Stimulated activated CD4-positive, alpha-beta T cell treated with anti-CD3 and anti-CD28 coated beads, Interleukin-12 subunit alpha, Interleukin-12 subunit beta, amount 100 ng/mL, for 24 hours (primary cell): ENCODE measurements at places on chromosomes 4 and X.
A peak's percentile ranks its signal among the peaks of the same experiment; 100 is the strongest.

DNA sequence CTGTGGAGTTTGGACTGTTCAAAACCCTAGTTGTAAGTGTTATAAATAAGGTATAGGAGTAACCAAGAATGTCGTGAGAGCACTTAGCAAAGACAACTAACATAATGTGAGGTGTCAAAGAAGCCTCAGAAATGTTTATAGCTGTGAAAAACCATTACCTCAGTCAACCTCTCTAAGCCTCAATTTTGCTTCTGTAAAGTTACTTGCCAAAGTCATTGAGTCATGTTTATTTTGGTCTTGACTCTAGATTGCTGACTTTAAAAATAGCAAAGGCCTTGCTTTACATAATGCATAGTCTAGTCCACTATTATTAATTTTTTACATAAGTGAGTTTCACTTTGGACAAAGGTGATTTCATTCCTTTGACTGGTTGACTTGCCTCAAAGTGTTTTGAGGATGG, 257.6 kb upstream of the CXXC4 start:
- DNase-seq, result no peak

DNA sequence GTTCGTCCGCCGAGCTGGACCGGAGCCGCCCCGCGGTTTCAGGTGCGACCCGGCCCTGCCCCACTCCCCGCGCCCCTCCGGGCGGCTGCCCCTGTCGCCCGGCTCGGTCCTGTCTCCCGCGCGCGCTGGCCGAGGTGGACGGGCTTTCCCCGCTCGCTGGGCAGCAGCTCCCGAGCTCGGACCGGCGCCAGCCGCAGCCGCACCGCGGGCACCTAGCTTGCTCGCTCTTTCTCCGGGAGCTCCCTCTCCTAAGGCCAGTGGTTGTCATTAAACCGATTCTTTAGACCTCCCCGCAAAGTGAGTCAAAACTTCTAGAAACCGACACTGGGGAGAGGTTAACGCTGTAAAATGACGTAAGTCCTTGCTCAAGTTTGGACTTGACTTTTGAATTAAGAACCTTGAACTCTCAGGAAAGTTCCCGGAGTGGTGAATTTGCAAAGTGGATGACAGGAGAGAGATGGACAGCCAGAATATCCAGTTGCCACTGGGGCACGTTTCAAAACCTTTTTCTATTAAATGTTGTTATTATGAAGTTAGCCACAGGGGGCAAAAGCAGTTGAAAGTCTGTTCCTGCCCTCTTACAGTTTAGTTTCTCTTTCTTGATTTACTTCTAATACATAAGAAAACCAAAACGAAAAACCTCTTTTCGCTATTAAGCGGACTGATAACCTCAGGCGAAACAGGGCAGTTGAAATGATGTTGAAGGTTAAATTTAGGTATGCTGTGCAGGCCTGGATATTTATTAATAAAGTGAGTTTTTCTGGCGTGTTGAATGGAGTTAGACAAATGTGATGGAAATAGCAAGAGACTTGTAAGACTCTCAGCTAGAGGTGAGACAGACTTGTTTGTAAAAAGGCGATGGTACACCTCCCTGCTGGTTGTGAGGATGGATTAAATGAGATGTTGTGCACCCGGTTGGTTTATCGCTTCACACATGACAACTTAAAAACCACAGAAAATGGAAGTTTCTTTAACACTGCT, 847 bp downstream of the PI4K2B start:
- peak; percentile 11 for DNase-seq

DNA sequence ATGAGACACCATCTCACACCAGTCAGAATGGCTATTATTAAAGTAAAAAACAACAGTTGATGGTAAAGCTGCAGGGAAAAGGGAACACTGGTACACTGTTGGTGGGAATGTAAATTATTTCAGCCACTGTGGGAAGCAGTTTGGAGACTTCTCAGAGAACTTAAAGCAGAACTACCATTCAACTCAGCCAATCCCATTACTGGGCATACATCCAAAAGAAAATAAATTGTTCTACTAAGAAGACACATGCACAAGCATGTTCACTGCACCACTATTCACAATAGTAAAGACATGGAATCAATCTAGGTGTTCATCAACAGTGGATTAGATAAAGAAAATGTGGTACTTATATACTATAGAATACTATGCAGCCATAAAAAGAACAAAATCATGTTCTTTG, 135.0 kb downstream of the REELD1 start:
- no peak for DNase-seq

DNA sequence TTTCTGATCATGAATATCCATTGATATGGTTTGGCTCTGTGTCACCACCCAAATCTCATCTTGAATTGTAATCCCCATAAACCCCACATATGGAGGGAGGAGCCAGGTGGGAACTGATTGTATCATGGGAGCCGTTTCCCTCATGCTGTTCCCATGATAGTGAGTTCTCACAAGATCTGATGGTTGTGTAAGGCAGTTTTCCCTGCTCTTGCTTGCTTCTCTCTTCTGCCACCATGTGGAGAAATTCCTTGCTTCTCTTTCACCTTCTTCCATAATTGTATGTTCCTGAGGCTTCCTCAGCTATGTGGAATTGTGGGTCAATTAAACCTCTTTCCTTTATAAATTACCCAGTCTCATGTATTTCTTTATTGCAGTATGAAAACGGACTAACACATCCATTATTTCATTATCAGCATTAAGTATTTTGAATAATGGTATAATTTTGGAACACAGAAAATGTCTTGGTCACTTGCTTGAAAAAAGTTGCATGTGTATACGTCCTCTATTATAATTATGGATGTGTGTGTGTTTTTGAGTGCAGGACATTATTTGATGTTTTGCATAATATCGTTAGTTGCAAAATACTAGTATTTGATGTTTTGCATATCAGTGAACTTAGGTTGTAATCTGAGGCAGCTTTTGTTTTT, 334.6 kb downstream of the PCDH10 start:
- no peak for DNase-seq

DNA sequence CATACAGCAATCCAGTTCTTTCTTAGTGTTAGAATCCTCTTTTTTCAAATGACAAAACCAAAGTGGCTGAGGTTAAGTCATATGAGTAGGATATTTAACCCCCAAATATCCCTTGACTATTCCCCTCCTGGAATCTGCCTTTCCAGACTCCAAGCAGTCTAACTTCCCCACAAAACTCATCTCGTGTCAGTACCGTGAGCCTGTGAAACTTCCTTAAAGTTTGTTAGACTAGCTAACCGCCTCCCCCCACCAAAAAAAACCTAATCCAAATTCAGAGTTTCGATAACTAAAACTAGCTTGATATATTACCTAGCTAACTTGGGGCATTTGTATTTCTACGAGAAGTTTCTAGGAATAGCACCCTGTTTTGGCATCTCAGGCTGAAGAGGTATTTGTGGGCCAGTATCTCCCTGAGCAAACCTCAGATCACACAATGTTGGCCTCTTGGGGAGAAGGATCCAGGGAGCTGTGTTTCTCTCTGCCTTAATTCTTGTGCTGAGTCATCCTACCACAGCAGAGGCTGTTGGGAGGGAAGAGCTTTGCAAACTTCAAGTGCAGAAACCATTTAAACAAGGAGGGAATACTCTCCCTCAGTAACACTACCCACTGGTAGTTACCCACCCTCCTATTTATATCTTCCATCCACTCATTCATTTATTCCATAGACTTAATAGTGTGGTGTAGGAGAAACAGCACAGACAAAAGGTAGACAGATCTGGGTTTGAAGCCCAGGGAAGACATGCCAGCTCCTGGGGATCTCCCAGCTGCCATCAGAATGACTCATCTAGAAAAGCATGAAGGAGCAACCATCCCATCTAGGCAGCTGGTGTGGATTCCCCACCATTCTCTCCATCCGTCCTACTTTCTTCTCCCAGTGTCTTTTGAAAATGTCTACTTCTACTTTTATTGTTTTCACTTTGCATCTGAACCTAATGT, 39.3 kb upstream of the TXK start:
- no peak for DNase-seq

- DNase-seq, result no peak
These were observed 13.9 kb downstream of the LCORL start for GRCh38 chr4:18007625-18008024.

- no peak for DNase-seq
These were observed 42.8 kb upstream of the SPP1 start for GRCh38 chr4:87932718-87933141.

- DNase-seq, result no peak
These were observed 62.5 kb upstream of the IRF2 start for GRCh38 chr4:184536881-184537248.

DNA sequence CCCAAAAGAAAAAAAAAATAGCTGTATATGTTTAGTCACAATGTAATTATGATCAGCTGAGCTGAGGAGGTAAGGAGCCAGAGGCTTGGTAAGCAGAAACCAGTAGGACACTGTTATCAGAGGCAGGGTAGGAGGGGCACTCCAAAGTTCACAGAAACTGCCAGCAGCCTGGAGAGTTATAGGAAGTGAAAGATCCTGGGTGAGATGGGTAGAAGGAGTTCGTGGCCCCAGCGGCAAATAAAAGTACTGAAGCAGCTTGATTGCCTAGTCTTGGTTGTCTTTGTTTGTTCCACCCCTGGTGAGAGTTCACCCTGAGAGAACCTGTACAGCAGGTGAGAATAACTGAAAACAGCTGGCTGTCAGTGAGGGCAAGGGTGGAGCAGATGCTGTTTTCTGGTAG, 340.8 kb downstream of the ADGRL3 start:
- DNase-seq, result no peak

DNA sequence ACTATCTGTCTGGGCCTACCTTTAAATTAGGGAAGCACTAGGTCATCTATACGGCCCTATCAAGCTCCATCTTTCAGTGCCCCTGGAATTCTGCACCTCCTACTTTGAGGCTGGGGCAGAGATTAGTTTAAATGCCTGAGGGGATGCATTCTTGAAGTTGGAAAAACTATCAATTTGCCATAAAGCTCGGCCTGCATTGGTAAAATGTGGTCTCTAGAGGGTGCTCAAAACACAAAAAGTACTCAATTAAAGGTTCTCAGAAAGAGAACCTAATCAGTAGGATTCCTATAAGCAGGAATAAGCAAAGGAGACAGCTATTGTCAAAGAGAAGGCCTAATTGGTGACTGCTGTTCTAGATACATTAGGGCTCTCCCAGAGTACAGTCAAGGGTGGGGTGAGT, 111.7 kb downstream of the AMER1 start:
- no peak for DNase-seq

DNA sequence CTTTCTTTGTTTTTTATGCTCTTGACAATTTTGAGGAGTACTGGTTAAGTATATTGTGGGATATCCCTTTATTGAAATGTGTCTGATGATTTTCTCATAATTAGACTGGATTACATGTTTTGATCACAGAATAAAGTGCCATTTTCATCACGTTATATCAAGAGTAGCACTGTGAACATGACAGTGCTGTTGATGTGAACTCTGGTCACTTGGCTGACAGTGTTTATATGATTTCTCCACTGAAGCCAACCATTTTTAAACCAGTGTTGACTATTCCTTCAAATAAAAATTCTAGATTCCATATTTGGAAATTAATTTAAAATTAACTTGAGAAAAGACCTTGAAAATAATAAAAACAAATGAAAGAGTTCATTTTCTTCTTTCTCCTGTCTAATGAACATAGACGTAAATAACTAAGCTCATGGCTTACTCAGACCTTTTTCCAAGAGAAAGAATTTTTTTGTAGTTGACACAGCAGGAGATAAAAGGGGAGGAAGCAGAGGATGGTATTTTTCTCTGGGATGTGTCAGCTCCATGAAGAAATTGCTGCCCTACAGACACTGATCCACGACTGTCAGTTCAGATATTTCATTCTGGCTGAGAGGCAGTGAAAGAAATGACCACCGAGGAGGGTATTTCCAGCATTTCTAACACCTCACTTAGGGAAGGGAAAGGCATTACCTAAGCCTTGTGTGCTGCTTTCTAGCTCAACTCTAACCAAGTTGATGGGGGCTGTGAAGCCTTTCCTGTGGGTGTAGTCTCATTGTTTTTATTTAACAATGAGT, 150.9 kb upstream of the ANK2 start:
- DNase-seq, result no peak

DNA sequence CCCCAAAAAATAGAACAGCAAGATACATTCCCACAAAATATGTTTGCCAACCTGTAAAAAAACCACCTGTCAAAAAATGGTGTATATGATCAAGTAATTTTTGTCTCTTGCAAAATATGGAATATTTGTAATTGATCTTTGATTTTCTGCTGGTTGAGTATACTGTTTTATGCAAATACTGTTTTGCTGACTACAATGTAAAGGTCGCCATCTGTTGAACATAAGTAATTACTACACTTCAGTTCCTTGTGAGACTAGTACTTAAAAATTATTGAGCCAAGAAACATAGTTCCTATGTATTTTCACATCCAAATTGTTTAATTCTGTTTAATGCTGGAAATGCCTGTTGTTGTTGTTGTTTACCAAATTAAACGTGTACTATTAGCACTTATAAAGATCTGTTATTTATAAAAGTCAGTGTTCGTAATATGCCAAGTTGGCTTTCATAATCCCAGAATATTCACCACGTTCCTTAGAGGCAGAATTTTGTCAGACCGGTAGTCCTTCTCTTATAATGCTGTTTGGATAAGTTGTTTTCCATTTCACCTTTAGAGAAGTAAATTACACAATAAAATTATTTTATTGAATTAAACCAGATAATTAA, 144.2 kb downstream of the PDLIM5 start:
- no peak for DNase-seq

DNA sequence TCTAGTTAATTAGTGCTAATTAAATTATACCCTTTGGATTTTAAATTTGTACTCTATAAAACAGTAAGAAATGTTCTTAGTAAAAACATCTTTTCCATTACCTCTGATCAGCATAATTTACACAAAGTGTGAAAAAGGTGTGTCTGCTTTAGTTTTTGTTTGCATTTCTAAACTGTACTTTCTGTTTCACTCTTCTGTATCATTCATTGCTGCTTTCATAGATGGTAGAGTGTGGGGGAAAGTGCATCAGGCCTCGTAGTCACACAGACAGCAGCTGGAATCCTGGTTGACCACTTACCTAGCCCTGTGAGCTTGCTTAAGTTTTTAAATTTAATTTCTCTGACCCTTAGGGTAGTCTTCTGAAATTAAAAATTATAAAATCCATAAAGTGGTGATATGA, 275.4 kb upstream of the PITX2 start:
- DNase-seq, result no peak

- no peak for DNase-seq
These were observed 60.0 kb downstream of the GAB1 start for GRCh38 chr4:143396695-143397094.

DNA sequence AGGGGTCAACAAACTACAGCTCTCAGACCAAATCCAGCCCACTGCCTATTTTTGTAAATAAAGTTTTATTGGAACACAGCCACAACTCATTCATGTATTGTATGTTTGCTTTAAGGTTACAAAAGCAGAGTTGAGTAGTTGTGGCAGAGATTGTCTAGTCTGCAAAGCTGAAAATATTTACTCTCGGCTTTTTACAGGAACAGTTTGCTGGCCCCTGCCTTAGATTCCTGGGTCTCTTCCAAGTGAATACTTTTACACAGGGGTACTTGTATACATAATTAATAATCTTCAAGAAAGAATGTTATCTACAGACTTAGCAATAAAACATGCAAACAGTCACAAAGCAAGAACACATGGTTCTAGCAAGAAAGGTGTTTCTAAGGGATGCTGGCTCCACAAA, 154.2 kb downstream of the AMELX start:
- DNase-seq, result no peak

GRCh38 chr4:185467101-185467500, 4.4 kb downstream of the CCDC110 start:
- no peak for DNase-seq

- DNase-seq, result no peak
These were observed 156.6 kb upstream of the FTHL17 start for GRCh38 chrX:31228415-31228832.

- DNase-seq, result no peak
These were observed 179.4 kb upstream of the PACRGL start for GRCh38 chr4:20520901-20521300.
